Esophagus mucosa (tissue), 1 donor: ENCODE measurements at places on chromosomes 11 and 22. TPM values are rescaled to one million over a fixed set of nuclear protein-coding genes. Genes with fewer than 3 reads are reported as not detected.

TUB gene
- 1.00 TPM for total RNA-seq

KCNE3 gene
- 2.5 TPM for total RNA-seq

OR4A16 gene
- total RNA-seq, result not detected

SCGB1D2 gene
- 0.56 TPM for total RNA-seq

DCDC1 gene
- total RNA-seq, result not detected

ZNF408 gene
- 6.7 TPM for total RNA-seq

FIBIN gene
- 1.2 TPM for total RNA-seq

NCR3LG1 gene
- 1.4 TPM for total RNA-seq

TRIM44 gene
- 22.7 TPM for total RNA-seq

TPBGL gene
- not detected for total RNA-seq

UCP2 gene
- total RNA-seq, result 5.3 TPM

IL17REL gene
- total RNA-seq, result not detected
